ENCODE measurements at places on chromosomes 2 and 18.

DNA sequence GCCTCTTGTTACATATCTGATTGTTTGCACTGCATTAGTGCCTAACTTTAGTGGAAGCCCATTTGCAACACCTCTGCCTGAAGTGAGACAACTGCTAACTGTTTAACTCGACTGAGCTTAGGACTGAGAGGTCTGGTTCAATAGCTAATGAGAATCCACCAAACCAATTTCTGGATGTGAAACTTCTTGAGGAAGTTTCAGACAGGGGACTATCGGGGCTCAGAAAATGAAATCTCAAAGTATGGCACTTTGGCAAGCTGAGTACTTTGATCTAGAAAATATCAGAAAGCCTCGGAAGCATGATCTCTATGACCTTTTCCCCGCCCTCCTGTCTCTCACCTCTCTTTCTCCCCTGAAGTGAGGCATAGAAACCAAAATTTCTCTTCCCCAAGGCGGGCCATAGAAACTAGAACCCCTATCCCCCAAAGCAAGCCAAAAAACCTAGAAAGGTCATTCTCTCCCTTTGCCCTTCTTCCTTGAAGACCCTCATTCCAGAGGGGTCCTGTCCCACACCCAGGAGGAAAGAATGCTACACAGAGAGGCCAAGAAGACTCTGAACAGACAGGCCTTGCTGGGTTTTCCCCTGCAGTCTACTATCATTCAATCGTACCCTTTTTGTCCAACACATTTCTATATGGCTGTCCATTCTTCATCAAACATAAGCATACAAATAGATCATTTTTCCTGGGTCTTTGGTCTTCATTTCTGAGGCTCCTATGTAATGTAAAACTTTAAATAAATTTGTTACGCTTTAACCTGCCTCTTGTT, 69.6 kb upstream of the CREB1 start:
- no peak for DNase-seq

- peak; percentile 36 for DNase-seq
Measured at GRCh38 chr2:158202161-158202815, 100.6 kb downstream of the UPP2 start.

- DNase-seq = no peak
Measured at GRCh38 chr2:121039679-121040078, 245.3 kb downstream of the TFCP2L1 start.

DNA sequence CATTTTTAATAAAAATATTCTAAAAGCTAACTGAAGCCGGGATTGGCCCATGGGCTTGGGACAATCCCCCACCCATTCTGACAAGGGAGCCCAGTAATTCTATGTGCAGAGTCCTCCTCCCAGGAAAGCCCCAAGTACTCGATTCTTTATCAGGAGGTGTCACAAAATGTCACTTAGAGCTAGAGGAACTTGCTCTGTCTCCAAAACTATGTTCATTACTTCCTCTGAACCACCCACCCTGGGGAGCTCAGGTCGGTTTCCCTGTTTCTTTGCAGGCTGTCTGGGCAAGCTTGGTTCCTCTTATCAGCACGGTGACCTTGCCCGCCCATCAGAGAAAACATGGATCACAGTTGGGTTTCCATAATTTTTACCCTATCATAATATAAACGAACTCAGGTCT, 430.6 kb upstream of the ID2 start:
- no peak for DNase-seq
